ENCODE measurements at places on chromosomes 7 and 10. TPM values are rescaled to one million over a fixed set of nuclear protein-coding genes. Genes with fewer than 3 reads are reported as not detected.

Gene EEPD1
- 1.0 TPM for total RNA-seq

DNA sequence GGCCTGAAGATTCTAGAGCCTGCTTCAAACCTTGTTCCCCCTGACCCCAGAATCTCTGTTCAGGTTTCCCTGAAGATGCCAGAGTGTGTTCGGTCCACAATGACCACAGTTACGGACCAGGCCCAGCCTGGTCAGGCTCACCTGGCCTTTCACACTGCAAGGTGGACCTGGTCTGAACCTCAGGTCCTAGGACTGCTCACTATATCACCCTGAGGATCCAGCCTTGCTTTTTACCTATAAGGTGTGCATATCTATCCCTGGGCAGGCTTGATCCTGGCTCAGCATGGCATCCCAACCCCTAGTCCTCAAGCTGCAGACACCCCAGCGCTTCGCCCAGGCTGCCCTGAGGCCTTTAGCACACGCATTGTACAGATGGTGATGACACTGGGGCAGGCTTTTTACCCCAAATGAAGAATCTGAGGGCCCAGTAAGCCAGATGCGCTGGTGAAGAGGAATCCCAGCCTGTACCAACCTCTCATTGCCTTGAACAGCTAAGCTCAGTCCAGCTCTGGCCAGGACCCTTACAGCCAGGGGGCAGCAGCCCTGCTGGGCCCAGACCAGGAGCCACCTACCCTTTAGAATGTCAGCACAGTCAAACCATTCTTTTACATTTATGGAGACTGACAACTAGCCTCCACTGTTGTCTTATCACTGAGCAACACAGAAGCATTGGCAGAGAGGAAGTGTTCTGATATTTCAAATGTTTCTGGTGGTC is 28.0 kb downstream of the MAT1A start:
- H3K27me3 ChIP-seq = peaks cover 19% of the 10 kb centered on the region
- no peak overlapping the region for H3K4me3 ChIP-seq
- no peaks in the 10 kb centered on the region for H3K36me3 ChIP-seq
- H3K4me1 ChIP-seq = no peaks in the 10 kb centered on the region
- no peak overlapping the region for H3K27ac ChIP-seq
- DNase-seq = no peak

DNA sequence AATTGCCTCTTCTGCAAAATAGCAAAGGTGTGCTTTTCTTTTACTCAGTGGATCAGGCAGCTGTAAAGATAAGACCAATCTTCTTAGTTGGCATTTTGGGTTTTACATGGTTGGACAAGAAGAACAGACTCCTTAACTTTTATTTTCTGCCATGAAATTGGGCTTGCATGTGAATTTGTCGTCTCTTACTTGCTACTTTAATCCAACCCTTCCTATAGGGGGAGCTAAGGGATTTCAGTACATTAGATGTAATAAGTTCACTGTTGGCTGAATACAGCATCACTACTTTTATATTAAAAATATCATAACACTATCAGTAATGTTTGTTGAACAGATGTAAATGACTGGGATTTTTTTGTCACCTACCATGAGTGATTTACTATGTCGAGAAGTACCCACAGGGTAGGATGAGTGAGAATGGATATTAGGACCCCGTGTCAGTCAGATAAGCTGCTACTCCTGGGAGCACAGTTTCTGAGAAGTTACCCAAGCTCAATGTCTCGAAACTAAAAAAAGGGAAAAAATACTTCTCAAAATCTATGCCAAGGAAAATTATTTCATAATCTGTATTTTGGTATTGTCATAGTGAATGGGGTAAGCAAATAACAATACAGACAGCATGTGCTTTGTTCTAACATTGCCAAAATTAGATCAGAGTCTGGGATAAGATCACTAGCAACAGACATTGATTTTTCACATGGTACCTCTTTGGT is 127.4 kb upstream of the AGR3 start:
- no peak overlapping the region for H3K4me3 ChIP-seq
- no peak overlapping the region for H3K27ac ChIP-seq
- no peaks in the 10 kb centered on the region for H3K27me3 ChIP-seq
- peaks cover 5% of the 10 kb centered on the region for H3K36me3 ChIP-seq
- H3K4me1 ChIP-seq = peaks cover 44% of the 10 kb centered on the region

DNA sequence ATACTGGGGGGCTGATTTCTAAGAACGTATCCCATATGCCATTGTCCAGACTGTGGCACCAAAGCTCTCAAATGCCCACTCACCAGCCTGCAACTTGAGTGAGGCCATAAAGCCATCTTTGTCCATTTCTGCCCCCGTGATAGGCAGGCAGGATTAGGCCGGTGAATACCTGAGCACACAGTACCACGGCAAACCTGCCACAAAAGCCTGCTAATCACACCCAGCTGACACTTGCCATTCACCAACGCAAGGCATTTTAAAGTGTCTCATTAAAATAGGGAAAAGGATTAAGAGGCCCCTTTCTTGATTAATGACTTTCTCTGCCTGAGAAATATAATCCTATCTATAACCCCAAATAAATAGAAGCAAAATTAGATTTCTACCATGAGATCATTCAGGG is 111.4 kb upstream of the NANOS1 start:
- no peaks in the 10 kb centered on the region for H3K4me1 ChIP-seq
- no peak overlapping the region for H3K4me3 ChIP-seq
- peaks cover 27% of the 10 kb centered on the region for H3K27me3 ChIP-seq
- H3K27ac ChIP-seq = no peak overlapping the region
- no peaks in the 10 kb centered on the region for H3K36me3 ChIP-seq

- peaks cover 17% of the 10 kb centered on the region for H3K36me3 ChIP-seq
- peak overlapping the region; percentile 66 for H3K4me3 ChIP-seq
- H3K4me1 ChIP-seq = peaks cover 75% of the 10 kb centered on the region
- peak; percentile 28 for DNase-seq
Measured at GRCh38 chr7:106484562-106484961, 176.4 kb downstream of the CCDC71L start.

Gene LSM5
- total RNA-seq = 43.8 TPM

DNA sequence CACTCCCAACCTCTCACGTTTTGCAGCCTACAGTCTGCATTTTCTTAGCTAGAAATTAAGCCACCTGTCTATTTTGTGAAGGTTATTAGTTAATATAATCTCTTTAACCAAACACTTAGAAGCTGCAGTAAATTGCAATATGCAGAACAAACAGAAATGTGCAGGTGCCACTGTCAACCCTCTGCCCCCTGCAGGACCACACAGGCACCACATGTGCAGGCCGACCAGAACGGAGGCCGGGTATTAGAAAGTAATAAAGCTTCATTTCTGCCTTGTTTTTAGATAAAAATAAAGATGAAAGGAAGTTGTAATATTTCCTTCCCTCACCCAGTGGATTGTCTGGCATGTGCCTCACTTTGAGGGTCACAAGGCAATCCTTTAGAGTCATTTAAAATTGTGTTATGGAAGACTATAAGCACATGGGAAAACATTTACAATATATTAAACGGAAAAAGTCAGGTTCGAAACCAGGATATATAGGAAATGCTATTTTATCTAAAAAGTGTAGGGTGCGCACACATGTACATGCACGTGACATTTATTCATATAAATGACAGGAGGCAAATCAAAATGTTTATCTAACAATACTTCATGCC is 158.2 kb downstream of the ARHGAP12 start:
- H3K27ac ChIP-seq = peak overlapping the region; percentile 87
- no peak overlapping the region for H3K4me3 ChIP-seq
- H3K27me3 ChIP-seq = no peaks in the 10 kb centered on the region
- H3K36me3 ChIP-seq = no peaks in the 10 kb centered on the region
- peaks cover 45% of the 10 kb centered on the region for H3K4me1 ChIP-seq

DNA sequence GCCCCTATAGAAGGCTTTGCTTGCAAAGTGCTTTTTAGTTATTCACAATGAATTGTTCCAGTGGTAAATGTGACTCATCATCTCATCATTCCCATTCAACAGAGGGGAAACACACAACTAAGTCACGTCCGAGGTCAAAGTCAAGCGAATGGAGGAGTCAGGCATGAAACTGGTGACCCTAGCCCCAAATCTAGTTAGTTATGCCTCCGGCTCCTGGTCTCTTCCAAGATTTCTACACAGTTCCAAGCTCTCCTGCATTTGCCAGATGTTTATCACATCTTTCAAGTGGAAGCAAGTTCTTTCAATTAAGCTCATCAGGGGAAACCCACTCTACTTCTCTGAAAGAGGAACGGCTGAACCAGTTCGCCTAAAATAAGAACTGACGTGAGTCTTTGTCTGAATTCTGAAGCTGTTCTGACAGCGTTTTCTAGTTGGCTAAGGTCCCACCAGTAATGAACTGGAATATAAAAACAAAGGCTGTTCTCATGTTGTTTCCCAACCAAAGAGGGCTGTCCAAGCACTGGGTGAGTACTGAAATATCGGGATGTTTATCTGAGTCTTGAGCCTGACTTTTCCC is 140.9 kb upstream of the NRBF2 start:
- no peak overlapping the region for H3K4me3 ChIP-seq
- peaks cover 17% of the 10 kb centered on the region for H3K4me1 ChIP-seq
- no peak for DNase-seq
- no peaks in the 10 kb centered on the region for H3K27me3 ChIP-seq
- H3K27ac ChIP-seq = no peak overlapping the region

DNA sequence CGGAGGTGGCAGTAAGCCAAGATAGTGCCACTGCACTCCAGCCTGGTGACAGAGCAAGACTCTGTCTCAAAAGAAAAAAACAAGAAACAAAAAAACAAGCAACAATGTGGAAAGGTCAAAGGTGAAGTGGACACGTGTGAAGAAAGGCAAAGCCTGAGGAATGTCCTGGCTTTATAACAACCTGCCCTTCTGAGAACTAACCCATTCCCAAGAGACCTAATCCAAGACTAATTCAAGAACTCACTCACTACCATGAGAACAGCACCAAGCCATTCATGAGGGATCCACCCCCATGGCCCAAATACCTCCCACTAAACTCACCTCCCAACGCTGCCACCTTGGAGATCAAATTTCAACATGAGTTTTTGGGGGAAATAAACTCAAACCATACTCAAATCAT is 47.5 kb upstream of the KIF5B start:
- H3K27ac ChIP-seq = no peak overlapping the region
- no peak overlapping the region for H3K4me3 ChIP-seq
- no peak for DNase-seq
- peaks cover 5% of the 10 kb centered on the region for H3K36me3 ChIP-seq

Gene FAM24B
- 7.7 TPM for total RNA-seq

Gene CLDN3
- total RNA-seq = not detected

Gene SLC13A1
- total RNA-seq = not detected

GRCh38 chr10:5804386-5804785 is 8.8 kb downstream of the GDI2 start:
- H3K27me3 ChIP-seq = no peaks in the 10 kb centered on the region
- H3K36me3 ChIP-seq = peaks cover 20% of the 10 kb centered on the region
- DNase-seq = no peak
- no peak overlapping the region for H3K27ac ChIP-seq
- H3K4me3 ChIP-seq = no peak overlapping the region

GRCh38 chr7:132435016-132435990 is 141.0 kb downstream of the PLXNA4 start:
- no peaks in the 10 kb centered on the region for H3K36me3 ChIP-seq
- peaks cover 12% of the 10 kb centered on the region for H3K27me3 ChIP-seq
- H3K4me1 ChIP-seq = peaks cover 49% of the 10 kb centered on the region
- DNase-seq = no peak
- no peak overlapping the region for H3K4me3 ChIP-seq

DNA sequence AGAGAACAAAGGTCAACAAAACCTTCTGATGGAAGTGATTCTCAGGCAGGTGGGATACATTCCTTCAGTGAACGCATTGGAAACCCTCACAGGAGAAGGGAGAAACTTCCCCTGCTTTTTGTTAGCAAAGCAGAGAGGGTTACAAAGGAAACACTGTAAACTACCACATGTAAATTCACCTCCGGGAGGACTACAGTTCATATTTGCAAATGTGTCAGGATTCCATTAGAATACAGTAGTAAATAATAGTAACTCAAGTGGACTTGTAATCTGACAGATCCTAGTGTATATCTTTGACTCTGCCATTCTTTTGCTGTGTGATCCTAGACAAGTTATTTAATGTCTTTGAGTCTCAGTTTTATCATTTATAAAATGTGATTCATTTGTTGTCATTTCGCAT is 504.3 kb upstream of the NRP1 start:
- no peak for DNase-seq
- peaks cover 17% of the 10 kb centered on the region for H3K27me3 ChIP-seq
- no peak overlapping the region for H3K4me3 ChIP-seq
- peaks cover 5% of the 10 kb centered on the region for H3K36me3 ChIP-seq
- H3K4me1 ChIP-seq = no peaks in the 10 kb centered on the region
- no peak overlapping the region for H3K27ac ChIP-seq

- no peak overlapping the region for H3K4me3 ChIP-seq
- H3K27ac ChIP-seq = no peak overlapping the region
- H3K4me1 ChIP-seq = no peaks in the 10 kb centered on the region
- no peak for DNase-seq
Measured at GRCh38 chr10:53183733-53184132, 411.1 kb upstream of the MBL2 start.

GRCh38 chr10:63483983-63484382 is 18.2 kb upstream of the JMJD1C start:
- no peaks in the 10 kb centered on the region for H3K27me3 ChIP-seq
- H3K4me1 ChIP-seq = peaks cover 17% of the 10 kb centered on the region
- no peak overlapping the region for H3K4me3 ChIP-seq

GRCh38 chr10:65570143-65571010 is 1355.5 kb upstream of the LRRTM3 start:
- peak overlapping the region; percentile 89 for H3K4me3 ChIP-seq
- no peaks in the 10 kb centered on the region for H3K36me3 ChIP-seq
- H3K4me1 ChIP-seq = no peaks in the 10 kb centered on the region
- H3K27ac ChIP-seq = peak overlapping the region; percentile 65
- peak; percentile 1 for DNase-seq

Gene OR2A5
- total RNA-seq = not detected

GRCh38 chr10:113216102-113216501 is 266.1 kb downstream of the TCF7L2 start:
- H3K36me3 ChIP-seq = no peaks in the 10 kb centered on the region
- no peak for DNase-seq
- H3K4me1 ChIP-seq = peaks cover 11% of the 10 kb centered on the region
- H3K27me3 ChIP-seq = peaks cover 1% of the 10 kb centered on the region
- peak overlapping the region; percentile 28 for H3K4me3 ChIP-seq

DNA sequence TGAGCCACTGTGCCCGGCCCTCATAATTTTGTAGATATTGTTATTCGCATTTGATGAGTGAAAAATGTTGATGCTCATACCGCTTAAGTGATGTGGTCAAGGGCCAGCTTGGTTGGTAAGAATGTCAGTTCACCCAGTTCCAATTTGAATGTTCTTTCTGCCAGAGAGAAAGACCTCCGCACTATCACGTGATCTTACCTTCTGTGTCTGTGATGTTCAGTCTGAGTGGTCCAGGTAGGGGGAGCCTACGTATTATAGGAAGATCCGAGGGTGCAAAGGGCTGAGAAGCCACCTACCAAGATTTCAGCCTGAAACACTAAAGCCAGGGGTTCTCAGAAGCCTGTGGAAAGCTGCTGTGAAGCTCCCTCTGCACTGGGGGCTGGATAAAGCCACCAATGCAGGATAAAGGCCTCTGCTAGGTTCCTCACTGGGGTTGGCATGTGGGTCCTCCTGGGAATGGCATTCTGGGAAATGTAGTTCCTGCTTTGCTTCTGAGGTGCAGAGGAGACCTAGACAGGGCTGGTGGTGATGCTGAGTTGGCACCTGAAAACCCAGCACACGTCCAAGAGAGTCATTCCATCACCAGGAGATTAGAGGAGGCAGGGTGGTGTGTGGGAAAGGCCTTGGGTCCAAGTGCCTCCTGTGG is 64.7 kb upstream of the AOAH start:
- no peak overlapping the region for H3K4me3 ChIP-seq
- DNase-seq = no peak
- H3K27me3 ChIP-seq = peaks cover 2% of the 10 kb centered on the region
- H3K36me3 ChIP-seq = no peaks in the 10 kb centered on the region
- H3K4me1 ChIP-seq = no peaks in the 10 kb centered on the region

Data from HFFc6 (cell line).